HFFc6 (cell line): ENCODE measurements at places on chromosomes 13 and 19. TPM values are rescaled to one million over a fixed set of nuclear protein-coding genes. Genes with fewer than 3 reads are reported as not detected.

The ZNF714 gene
- 6.0 to 9.8 TPM (median 9.6 TPM) in 3 replicates for total RNA-seq

- no peaks in the 10 kb centered on the region for H3K4me1 ChIP-seq
- H3K27me3 ChIP-seq, result peaks cover 26% of the 10 kb centered on the region
- H3K27ac ChIP-seq, result no peak overlapping the region
- H3K4me3 ChIP-seq, result no peak overlapping the region
These were observed 14.3 kb upstream of the TM9SF2 start for GRCh38 chr13:99486996-99487395.

GRCh38 chr19:7926021-7926726, at the start of gene CTXN1:
Gene CTXN1 (minus strand): TSS chr19:7926135. CDS start chr19:7925538, 597 bp downstream.
- peaks cover 4% of the 10 kb centered on the region for H3K36me3 ChIP-seq
- peak within 1 kb of the TSS; percentile 83 for H3K4me3 ChIP-seq
- peaks cover 2% of the 10 kb centered on the region for H3K27me3 ChIP-seq
- no peak for DNase-seq
- H3K27ac ChIP-seq, result peak within 1 kb of the TSS; percentile 72
- peaks cover 23% of the 10 kb centered on the region for H3K4me1 ChIP-seq

- no peak overlapping the region; the same call in 1 of the 2 replicates for H3K4me3 ChIP-seq
- DNase-seq, result no peak
- H3K36me3 ChIP-seq, result no peaks in the 10 kb centered on the region
These were observed 23.1 kb upstream of the KL start for GRCh38 chr13:32993145-32993544.

The ATXN8OS gene
- total RNA-seq, result not detected in 3 replicates

DNA sequence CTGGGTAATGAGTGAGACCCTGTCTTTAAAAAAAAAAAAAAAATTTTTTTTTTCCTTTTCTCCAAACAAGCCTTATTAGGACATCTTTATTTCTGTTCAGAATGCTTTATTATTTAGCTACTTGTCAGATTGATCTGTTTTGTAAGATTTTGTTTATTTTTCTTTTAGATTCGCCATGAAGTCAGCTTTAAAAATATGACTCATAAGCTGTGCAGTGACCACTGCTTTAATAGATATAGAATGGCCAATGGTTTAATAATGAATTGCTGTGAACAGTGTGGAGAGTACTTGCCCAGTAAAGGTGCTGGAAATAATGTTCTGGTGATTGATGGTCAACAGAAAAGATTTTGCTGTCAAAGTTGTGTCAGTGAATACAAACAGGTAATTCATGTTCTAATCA, 47.7 kb downstream of the ZMYM2 start:
- peak; percentile 15 for DNase-seq
- no peak overlapping the region for H3K4me3 ChIP-seq
- H3K4me1 ChIP-seq, result peaks cover 16% of the 10 kb centered on the region
- H3K27ac ChIP-seq, result no peak overlapping the region
- H3K27me3 ChIP-seq, result no peaks in the 10 kb centered on the region; the same call in 1 of the 2 replicates
